ENCODE measurements at places on chromosomes 12 and 14. TPM values are rescaled to one million over a fixed set of nuclear protein-coding genes. Genes with fewer than 3 reads are reported as not detected.

DNA sequence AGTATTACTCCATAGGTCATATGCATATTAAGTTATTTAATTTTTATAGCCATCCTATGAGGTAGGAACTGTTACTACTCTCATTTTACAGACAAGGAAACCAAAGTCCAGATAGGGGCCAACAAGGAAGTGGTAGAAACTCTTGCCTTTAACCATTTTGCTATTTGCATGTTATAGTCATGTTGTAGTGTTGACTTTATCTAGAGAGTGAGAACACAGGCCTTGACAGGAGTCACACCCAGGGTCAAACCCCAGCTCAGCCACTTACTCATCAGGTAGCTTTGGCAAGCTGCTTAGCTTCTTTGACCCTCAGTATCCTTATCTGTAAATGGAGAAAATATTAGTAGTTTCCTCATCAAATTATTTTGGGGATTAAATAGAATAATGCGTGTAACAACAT, 156.2 kb downstream of the CAND1 start:
- DNase-seq, result no peak

DNA sequence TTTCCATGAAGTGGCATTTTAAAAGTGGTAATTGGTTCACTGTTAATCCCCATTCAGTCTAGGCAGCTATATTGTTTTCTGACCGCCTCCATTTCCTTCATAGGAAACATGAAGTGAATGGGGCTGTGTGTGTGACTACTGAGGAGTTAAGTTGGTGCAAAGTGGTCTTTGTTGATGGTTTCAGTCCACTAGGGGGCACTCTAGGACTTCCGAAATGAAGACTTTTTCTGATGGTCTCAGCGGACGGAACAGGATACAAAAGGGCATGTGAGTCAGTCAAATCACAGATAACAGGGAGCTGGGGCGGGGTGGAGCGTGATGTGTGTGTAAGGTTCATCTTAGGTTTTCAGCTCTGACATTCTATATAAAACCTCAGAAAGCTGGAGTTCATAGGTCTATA, 240.1 kb upstream of the OR4E1 start:
- DNase-seq, result no peak

Gene FAM90A1
- under 0.01 TPM for total RNA-seq

DNA sequence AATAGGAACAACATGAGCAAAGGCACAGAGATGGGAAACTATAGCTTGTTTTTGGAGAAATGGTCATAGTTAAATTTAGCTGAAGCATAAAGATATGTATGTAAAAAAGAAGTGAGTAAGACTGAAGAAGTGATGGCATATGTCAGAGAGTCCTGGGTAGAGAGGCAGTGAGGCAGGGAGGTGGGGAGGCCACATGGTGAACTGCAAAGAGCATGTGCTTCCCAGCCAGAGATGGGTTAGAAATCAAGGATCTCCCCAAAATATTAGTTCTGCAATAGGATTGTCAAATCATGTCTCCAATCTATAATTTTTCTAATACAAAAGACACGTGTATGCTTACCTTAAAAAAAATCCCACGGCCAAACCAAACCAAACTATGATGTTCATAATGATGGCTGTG, 82.1 kb upstream of the STXBP6 start:
- no peak for DNase-seq

GRCh38 chr14:102731871-102732800, 45.1 kb upstream of the TRAF3 start:
- no peak for DNase-seq

DNA sequence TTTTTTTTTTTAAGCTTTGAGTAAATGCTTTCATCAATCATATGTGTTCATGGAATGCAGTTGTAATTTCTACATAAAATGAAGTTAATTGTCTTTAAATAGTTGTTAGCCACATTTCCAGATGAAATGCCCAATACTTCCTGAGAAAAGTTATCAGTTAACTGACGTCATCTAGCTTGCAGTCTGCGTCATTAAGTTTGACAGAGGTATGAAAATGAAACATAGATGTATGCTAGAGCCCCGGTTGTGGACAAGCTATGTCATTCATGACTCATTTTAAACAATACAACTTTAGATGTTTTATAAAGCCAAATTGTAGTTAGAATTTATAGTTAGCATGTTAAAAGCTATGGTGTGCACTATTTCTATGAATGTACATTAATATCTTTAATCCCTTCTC, 90.7 kb downstream of the PLEKHA5 start:
- no peak for DNase-seq

Gene CREBL2
- 53.5 TPM for total RNA-seq

Gene CPM
- total RNA-seq, result 51.9 TPM

DNA sequence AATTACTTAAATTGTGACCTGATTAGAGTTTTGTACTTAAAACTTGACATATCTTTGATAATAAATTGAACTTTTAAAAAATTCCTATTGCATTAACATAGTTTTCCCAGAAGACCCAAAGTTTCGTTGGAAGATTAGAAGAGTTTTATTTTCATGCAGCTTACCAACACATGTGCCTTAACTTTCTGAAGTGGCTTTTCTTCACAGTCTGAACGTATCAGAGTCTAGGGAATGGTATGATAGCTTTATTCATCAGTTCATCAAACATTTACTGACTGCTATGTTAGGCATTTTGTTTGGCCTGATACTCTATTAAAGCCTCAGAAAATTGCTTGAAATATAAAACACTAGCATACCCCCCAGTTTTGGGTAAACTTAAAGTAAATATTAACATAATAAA, 65.2 kb downstream of the MARK3 start:
- DNase-seq, result no peak

DNA sequence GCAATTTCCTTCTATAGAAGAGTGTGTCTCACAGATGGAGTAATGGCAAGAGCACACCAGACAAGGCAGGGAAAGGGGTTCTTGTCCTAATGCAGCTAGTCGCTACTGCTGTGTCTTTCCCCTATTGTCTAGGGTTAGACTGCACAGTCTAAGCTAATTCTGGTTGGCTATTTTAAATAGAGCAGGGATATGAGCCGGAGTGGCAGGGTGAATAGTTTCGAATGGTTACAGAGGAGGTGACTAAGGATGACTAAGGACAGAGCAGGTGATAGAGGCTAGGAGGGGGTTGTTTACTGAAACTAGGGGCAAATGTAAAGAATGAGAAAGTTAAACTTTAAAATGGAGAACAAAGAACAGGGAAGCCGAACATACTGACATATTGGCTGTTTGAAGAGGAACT, 25.6 kb upstream of the CPNE8 start:
- no peak for DNase-seq

DNA sequence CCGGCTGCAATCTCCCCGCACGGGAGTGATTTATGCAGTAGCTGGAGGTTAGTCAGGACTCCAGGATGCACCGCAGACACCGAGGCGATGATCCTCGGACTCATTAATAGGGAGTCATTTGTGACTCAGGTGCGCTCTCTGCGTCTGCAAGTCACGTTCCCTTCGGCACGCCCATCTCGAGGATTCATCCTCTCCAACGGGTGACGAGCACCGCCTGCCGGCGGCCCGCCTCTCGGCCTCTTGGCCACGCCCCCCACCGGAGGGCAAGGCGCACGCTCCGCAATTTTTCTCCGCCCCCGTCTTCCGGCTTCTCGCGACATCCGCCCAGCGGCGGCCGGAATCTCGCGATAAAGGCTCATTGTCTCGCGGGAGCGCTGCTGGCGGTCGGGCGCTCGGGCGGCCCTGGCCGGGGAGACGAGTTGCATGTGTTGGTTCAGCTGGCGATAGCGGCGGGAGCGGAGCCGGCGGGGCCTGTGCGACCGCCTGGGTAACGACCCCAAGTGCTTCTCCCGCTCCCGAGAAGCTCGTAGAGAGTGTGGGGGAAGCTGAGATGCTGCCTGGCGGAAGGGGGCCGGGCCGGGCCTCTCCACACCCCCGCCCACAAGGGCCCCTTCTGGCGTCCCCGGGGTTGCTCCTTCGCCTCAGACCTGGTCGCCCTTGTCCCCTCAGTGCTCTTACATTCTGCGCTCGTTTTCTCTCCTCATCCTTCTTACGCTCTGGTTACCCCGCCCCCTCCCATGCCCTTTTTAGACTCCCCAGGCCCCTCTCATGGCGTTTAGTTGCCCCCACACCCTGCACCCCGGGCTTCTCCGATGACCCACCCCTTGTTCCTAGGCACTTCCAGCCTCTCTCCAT, at the start of gene DENR:
DENR (plus strand) TSS at position 361 of the 855 bp plus-strand sequence. CDS start 878 bp downstream, outside the sequence.
- DNase-seq, result peak; percentile 99

DNA sequence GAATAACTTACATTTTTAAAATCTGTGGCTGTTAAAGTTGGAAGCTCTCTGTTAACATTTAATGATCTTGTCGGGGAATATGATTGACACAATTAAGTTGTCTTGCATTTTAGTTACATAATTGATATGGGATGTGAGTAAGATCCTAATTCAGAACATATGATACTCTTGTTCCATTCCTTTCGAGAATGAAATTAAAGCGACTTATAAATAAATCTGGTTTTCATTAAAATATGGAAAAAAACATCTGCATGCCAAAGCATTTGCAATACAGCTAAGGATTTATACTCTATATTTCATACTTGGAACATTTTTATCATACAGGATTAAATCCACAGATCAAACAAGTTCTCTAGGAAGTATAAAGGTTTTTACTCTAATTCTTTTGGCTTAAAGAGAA, 52.0 kb downstream of the SLC38A6 start:
- no peak for DNase-seq

DNA sequence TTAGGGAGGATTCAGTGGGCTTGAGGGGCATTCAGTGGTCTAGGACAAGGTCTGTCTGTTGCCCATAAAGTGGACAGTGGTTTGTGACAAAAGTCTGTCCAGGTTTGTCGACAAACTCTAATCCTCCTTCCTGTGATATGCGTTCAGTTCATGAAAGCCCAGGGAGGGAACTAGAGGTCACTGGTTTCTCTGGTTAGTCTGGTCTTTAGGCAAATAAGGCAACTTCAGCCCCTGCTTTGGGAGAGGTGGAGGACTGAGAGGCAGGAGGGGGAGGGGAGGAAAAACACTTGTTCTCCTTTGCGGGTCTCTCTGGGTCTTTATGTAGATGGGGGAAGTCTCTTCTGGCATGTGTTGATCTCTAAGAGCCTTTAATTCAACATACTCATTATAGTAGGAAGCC, 235.1 kb upstream of the PWP1 start:
- DNase-seq, result no peak

Gene SRRM4
- total RNA-seq, result not detected

Gene KERA
- total RNA-seq, result not detected

GRCh38 chr12:128265566-128265965, 1.4 kb upstream of the TMEM132C start:
- DNase-seq, result no peak

Gene CD27
- total RNA-seq, result 0.66 TPM

DNA sequence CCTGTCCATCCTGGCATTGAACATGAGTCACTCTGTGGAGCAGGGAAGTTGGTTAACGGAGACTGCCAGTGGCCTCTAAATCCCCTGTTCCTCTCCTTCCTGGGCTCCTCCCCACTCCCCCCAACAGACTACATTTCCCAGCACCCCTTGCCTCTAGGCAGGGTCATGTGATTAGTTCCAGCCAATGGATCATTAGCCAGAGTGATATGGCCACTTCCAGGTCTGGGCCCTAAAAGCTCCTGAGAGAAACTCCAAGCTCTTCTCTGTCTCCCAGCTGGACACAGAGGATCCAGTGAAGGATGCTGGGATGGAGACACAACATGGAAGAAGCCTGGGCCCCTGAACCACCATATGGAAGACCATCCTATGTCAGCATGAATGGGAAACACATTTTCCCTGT, 54.4 kb upstream of the RFLNA start:
- no peak for DNase-seq

Gene TAS2R42
- not detected for total RNA-seq

DNA sequence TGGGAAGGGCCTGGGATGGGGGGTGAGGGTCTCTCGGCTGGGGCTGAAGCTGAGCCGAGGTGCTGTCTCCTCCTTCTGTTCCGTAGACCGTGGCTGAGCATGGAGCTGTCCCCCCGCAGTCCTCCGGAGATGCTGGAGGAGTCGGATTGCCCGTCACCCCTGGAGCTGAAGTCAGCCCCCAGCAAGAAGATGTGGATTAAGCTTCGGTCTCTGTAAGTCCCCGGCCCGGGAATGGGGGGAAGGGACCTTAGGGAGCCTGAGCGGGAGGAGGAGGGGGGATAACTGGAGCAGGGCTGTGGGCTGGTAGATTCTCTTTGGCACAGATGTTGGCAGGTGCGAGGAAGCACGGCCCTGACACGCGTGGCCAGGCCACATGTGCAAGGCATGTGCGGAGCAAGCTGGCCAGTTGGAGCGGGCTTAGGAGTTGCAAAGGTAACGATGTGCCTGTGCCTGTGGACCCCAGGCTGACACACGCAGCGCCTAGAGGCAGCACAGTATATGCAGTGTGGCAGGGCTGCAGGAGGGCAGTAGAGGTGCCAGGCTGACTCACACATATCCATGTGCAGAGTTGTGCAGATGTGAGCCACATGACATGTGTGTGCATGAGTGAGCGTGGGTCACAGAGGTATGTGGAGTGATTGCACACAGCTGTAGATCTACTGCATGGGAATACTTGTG, 512 bp downstream of the PDE1B start:
- DNase-seq, result no peak

- DNase-seq, result no peak
These were observed 191.3 kb upstream of the MYL2 start for GRCh38 chr12:111111681-111112080.

Gene KRT78
- total RNA-seq, result 0.33 TPM

Gene RNF212B
- total RNA-seq, result not detected

GRCh38 chr12:93103154-93103553, 174.1 kb upstream of the EEA1 start:
- no peak for DNase-seq

GRCh38 chr12:96770219-96771102, 136.6 kb upstream of the NEDD1 start:
- DNase-seq, result no peak

Data from esophagus muscularis mucosa (tissue), 4 donors.